ENCODE measurements at places on chromosomes 16 and 17.
A peak's percentile ranks its signal among the peaks of the same experiment; 100 is the strongest.

- no peak for ATAC-seq
These were observed 23.7 kb downstream of the PPL start for GRCh38 chr16:4913130-4913773.

DNA sequence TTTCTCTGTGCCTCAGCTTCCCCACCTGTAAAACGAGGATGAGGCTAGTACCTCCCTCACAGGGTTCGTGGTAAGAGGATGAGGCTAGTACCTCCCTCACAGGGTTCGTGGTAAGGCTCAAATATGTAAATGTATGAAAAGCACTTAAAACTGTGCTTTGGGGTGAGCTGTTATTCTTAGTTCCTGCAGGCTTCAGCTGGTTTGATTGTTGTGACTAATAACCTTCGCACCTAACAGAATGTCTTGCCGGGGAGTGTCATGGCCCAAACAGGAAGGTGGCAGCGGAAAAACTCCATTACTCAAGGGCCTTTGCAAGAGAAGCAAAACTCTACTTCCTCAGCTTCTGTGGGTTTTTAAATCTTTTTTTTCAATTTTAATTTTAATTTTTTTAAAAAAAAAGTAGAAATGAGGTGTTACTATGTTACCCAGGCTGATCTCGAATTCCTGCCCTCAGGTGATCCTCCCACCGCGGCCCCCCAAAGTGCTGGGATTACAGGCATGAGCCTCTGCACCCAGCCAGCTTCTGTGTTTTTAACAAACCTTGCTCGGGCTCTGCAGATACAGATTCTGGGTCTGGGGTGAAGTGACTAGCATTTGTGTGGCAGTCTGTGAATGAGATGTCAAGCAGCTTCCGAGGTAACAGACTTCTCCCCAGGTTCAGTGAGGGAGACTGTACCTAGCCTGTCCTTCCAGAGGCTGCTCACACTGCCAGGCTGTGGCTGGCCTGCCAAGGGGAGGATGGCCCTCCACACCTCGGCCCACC, 103.0 kb downstream of the RAB11FIP4 start:
- no peak for ATAC-seq

DNA sequence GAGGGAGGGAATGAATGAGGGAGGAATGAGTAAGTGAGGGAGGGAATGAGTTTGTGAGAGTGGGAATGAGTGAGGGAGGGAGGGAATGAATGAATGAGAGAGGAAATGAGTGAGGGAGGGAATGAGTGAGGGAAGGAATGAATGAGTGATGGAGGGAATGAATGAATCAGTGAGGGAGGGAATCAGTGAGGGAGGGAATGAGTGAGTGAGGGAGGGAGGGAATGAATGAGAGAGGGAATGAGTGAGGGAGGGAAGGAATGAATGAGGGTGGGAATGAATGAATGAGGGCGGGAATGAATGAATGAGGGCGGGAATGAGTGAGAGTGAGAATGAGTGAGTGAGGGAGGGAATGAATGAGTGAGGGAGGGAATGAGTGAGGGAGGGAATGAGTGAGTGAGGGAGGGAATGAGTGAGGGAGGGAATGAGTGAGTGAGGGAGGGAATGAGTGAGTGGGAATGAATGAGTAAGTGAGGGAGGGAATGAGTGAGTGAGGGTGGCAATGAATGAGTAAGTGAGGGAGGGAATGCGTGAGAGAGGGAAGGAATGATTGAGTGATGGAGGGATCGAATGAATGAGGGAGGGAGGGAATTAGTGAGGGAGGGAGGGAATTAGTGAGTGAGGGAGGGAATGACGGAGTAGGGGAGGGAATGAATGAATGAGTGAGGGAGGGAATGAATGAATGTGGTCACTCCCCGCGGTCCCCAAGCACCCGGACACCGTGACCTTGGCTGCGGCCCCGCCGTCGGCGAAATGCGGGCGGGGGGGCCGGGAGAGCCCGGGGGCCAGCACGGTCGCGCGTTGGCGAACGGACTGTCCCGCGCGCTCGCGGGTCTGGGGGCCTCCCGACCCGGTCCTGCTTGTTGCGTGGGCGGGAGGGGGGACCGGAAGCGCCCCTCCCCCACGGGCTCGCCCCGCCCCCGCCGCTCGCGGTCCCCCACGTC, 1.1 kb upstream of the UBE2I start:
- peak; percentile 8 for ATAC-seq

- no peak for ATAC-seq
These were observed 2.3 kb upstream of the HERPUD1 start for GRCh38 chr16:56929639-56930038.

DNA sequence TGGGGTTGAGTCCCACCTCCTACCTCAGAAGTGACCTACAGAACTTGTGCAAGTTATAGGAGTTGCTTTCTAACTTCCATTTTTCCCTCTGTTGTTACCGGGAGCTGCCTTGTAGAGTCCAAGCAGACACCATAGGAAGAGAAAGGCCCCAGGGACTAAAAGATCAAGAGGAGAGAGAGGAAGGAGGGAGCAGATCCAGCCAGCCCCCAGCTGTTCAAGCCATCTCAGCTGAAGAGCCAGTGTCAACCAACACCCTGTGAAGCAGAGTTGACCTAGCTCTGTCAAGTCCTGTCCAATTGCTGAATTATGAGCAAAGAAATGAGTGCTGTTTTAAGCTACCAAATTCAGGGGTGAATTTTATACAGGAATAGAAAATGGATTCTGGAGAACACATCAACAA, 34.9 kb upstream of the CACNG4 start:
- no peak for ATAC-seq

DNA sequence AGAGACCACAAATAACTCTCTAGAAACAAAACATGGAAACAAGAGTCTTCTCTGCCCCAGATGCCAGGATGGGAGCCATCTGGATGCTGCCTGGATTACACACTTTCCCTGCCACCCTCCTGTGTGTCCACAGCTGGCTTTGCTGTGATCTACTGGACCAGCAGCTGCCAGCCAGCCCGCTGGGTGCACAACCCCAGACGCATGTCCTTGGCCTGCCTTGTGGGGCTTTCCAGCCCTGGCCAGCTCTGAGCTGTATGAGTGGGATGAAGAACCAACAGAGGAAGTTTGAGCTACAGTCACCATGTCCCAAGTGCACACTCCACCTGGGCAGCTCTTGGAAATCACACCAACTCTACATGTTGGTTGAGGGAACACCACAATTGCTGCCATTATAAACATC, 57.0 kb upstream of the TNRC6C start:
- no peak for ATAC-seq

- ATAC-seq, result peak; percentile 60
These were observed at the start of gene TNK1 for GRCh38 chr17:7380855-7381683. Gene TNK1 (plus strand): TSS chr17:7381089. CDS start chr17:7382927, 1,838 bp downstream.

GRCh38 chr17:5780476-5780875, 196.2 kb upstream of the NLRP1 start:
- no peak for ATAC-seq

DNA sequence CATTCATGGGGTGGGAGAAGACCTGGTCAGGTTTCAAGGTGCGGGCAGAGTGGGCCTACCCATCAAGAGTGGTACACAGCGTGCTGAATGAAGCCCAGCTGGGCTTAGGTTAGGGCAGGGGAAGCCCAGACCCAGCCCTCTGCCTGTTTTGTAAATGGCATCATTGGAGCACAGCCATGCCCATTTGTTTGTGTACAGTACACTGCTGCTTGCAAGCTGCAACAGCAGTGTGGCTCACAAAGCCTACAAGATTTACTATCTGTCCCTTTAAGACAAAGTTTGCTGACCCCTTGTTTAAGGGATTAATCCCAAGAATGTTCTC, 230.1 kb upstream of the TNRC6C start:
- ATAC-seq, result no peak

DNA sequence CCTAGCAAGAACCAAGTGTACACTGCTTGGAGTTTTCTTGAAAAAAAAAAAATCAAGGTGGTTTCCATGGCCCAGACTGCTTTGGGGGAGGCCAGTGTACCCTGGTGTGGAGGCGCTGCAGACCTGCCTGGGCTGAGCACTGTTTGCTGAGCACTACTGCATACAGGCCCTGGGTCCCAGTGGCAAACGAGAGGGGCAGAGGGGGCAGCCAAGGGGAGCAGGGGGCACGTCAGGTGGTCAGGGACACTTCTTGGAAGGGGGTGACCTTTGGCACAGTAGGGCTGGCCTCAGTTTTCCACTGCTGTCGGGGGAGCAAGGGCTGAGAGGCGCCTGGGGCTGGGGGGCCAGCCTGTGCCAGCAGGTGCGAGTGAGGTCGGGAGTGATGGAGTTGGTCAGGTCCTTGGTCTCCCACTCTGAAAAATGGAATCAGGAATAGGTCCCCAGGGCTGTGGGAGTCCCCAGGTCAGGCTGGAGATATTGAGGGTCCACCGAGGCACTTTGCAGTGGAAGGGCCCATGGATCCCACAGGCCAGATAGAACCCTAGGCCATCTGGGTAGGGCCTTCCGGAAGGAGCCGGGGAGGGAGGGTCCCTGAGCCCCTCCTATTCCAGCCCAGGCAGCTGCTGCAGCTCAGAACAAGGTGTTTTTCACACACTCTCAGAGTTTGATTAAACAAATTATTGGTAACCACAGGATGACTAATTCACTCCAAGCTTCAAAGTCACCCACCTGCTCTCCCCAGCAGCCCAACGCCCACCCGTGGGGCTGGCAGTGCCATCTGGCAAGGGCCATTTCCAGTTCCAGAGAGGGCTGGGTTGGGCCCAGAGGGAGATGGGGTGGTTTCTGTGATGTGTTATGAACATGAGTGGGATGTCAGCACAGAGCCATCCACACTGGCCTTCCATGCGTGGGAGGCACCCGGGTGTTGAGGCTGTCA, 3.5 kb downstream of the ZFPM1 start:
- no peak for ATAC-seq

- ATAC-seq, result peak; percentile 89
These were observed 6.7 kb downstream of the CCDC57 start for GRCh38 chr17:82205720-82206508.

DNA sequence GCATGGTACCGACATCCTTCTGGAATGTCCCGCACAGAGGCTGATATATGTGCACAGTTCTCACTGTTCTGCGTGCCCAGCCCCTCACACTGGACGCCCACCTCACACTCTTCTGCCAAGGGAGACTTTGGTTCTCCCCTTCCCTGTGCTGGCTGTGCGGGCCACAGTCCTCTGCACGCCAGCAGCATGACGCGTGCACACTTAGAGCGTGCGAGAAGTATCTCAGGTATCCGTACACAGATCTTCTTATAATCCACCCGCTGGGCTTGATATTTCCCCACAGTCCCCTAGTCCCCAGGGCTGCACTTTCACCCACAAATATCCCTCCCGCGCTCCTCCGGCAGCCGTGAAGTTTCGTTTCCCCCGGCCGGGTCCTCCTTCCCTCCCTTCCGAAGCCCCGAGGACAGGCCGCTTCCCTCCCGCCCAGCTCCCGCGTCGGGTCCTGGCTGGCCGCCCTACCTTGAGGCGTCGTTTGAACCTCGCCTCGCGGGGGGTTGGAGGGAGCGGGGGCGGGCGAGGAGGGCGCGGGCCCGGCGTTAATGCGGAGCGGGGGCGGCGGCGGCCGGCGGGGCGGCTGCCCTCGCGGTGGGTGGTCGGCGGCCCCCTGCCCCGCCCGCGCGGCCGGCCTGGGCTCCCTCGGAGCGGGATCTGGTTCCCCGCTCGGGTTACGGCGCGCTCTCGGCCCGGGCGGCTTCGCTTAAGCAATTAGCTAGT, 5.0 kb upstream of the FOXF1 start:
- no peak for ATAC-seq

- ATAC-seq, result no peak
These were observed 17.4 kb downstream of the C16orf87 start for GRCh38 chr16:46813611-46814010.

DNA sequence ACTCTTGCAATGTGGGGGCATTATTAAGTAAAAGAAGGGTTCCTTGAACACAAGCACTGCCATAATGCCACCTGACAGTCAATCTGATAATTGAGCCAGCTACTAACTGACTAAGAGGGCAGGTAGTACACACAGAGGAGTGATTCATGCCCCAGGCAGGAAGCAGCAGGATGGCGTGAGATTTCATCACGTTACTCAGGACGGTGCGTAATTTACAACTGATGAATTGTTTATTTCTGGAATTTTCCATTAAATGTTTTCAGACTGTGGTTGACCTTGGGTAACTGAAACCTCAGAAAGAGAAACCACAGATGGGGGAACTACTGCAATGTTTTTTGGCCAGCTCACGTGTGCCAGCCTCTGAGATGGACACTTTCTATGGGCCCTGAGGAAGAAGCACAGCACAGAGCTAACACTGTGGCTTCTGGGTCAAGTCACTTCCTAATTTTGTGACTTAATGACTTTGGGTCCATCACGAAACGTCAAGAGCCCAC, 46.7 kb downstream of the C17orf67 start:
- no peak for ATAC-seq

- no peak for ATAC-seq
These were observed 4.5 kb downstream of the DERL2 start for GRCh38 chr17:5481451-5481850.

GRCh38 chr16:680625-680945, 375 bp downstream of the STUB1 start:
- ATAC-seq, result no peak

GRCh38 chr17:82124101-82124500, 26.1 kb upstream of the FASN start:
- no peak for ATAC-seq

GRCh38 chr16:27538528-27538927, 11.2 kb downstream of the GTF3C1 start:
- ATAC-seq, result no peak

GRCh38 chr16:35751191-35751941, 2292.0 kb downstream of the TP53TG3F start:
- no peak for ATAC-seq

- no peak for ATAC-seq
These were observed 3.0 kb downstream of the HOXB6 start for GRCh38 chr17:48601539-48602425.

DNA sequence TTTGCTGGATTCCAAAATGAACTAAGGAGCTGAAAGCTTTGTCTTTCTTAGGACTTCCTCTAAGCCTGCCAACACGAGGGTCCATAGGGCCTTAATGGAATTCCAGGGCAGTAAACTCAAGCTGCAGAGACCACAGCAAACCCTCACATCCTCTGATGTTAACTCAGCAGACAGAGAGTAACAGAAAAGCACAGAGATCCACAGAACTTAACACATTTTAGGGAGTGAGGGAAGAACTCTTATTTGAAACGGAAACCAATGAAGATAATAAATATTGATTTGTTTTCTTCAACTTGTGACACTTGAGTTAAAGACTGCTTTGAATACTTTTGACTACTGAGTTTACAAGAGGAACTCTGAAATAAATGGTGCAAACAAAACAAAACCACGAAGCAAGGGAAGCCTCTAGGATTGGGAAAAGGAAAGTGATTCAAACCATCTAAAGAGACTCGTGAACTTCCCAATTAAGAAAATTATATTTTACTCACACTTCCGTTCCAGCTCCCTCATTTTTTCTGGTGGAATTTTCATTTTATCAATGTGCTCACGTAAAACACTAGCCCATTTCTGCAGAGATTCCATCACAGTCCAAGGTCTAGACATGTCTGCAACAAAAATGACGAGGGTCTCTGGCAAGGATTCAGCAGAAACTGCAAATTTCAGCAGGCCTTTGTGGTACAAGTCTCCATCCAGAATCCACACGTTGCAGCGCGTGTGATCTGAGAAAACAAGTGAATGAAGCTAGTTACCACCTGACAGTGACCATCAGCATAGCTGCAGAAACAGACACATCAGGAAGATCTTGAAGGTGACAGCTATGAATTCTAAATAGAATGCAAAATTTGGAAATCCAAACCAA, 9.2 kb downstream of the DYNC1LI2 start:
- ATAC-seq, result no peak

- ATAC-seq, result no peak
These were observed 216.1 kb downstream of the ABCC12 start for GRCh38 chr16:47939680-47940079.
